IPS-NIHi11 (cell line): ENCODE measurements at places on chromosomes 2 and 18.

DNA sequence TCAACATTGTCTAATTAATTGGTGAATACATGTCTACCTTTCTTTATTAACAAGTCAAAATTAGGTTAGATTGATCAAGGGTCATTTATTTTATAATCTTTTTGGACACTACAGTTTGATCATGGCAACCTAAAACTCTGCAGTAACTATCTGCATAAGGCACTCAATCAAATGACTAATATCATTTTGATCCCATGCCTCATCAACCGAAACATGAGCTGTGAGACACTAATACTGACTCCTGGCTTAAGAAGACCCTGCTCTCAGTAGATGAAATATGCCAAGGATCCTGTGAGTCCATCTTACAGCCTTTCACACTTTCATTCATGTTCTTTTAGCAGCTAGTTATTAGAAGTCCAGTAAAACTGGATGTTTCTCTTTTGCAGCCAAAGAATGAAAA lies 169.4 kb upstream of the CAVIN2 start:
- DNase-seq, result no peak

- peak; percentile 54 for DNase-seq
These were observed 118.9 kb upstream of the CTNNA2 start for GRCh38 chr2:79393806-79394484.

GRCh38 chr2:47833516-47833968 lies 50.6 kb downstream of the MSH6 start:
- no peak for DNase-seq

DNA sequence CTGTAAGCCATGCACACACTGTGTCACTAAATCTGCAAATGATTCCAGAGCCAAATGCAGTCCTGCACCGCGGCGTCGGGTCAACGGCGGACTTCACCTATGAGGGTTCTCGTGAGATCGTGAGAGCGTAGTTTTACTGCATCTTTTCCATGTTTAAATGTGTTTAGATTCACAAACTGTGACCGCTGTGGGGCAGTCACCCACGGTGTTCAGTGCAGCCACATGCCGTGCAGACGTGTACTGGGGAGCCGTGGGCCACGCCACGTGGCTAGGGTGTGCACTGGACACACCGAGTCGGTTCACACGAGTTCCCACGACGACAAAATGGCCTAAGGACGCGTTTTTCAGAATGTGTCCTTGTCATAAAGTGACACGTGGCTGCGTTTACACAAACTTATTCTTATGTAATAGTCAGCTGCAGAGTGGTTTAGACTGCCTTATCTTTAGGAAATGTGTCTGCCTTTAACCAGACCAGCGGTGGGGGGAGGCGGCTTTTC lies 34.1 kb downstream of the NFATC1 start:
- DNase-seq, result no peak

GRCh38 chr2:240437551-240437860 lies 2.0 kb downstream of the GPC1 start:
- no peak for DNase-seq

DNA sequence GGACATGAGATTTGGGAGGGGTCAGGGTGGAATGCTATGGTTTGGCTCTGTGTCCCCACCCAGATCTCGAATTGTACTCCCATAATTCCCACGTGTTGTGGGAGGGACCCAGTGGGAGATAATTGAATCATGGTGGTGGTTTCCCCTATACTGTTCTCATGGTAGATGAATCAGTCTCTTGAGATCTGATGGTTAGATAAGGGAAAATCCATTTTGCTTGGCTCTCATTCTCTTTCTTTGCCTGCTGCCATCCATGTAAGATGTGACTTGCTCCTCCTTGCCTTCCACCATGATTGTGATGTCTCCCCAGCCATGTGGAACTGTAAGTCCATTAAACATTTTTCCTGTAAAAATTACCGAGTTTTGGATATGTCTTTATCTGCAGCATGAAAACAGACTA lies 80.9 kb upstream of the GALNT5 start:
- no peak for DNase-seq

- no peak for DNase-seq
These were observed 3.5 kb upstream of the EMILIN1 start for GRCh38 chr2:27074738-27075565.

GRCh38 chr2:22993250-22993649 lies 391.7 kb upstream of the KLHL29 start:
- DNase-seq, result no peak

DNA sequence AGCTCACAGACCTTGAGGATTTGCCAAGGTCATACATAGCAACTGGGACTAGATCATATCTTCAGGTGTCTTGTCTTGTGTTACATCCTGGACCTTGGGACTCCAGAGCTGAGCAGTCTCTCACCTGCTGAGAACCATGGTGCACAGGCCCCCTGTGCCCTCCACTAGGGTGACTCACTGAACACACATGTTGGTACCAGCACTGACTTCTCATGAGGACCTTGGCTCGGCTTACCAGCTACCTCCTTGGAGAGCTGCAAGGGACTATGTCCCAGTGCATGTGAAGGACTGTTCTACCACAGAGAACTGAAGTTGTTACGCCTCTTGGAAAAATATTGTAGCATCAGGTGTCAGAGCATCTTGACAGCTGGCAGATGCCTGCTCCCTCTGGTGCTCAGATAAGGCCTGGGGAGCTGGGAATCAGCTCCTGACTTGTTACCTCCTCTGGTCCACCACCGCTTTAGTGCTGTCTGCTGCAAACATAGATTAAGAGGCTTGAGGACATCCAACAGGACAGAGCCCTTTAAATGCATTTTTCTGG lies 72.1 kb downstream of the WDSUB1 start:
- no peak for DNase-seq

GRCh38 chr2:240670402-240670801 lies 12.3 kb downstream of the AQP12B start:
- no peak for DNase-seq

DNA sequence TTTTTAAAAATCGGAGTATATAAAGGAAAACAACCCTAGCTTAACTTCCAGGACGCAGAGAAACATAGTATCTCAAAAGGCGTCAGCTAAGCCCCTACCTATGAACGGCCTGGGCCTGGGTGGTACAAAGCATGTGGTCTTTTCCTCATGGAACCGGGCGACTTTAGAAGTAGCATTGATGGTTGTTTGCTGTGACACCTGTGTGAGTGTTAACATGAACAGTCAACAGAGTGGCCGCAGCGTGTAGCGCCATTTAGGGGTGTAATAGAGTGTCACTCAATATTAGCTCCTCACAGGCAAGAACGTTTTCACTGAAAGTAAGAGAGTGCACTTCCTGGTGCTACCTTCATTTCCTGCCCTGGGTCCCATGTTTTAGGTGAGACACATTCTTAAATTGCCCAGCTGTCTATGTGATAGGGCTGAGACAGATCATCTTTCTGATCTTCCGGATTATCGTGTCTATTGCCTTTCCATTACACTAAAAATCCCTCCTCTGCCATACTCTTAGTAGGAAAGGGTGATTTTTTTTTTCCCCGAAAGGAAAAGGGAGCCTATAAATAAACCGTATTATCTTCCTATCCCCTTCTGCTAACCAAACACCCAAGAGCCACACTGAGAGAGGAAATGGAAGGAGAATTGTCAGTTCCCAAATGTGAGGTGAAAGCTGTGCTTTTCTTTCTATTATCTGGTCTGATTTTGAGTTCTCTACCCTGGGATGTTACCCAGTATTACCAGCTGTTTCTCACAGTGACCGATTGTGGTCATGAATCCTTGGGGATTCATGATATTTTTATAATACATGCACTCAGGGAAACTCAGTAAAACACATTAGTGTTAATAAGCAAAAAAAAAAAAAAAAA lies 1.3 kb downstream of the GORASP2 start:
- peak; percentile 39 for DNase-seq

GRCh38 chr18:69778680-69779079 lies 169.0 kb downstream of the CD226 start:
- no peak for DNase-seq

DNA sequence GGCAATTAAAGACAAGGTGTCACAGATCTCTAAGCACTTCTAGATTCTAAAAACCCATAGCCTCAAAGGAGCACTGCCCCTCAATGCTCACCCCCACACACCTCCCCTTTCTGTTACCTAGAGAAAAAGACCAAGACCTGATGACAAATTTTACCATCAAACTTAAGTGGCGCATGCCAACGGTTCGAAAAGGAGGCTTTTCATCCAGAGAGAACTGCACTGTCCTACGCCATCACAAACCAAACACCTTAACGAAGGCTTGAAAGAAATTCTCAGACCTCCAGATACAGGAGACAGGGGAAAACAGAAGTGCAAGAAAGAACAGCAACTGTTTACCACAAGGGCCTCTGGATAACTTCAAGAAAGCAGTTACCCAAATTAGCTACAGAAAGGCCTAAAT lies 2.0 kb upstream of the ZC3H6 start:
- no peak for DNase-seq

- no peak for DNase-seq
These were observed 7.5 kb downstream of the ANKRD53 start for GRCh38 chr2:70985956-70986355.

DNA sequence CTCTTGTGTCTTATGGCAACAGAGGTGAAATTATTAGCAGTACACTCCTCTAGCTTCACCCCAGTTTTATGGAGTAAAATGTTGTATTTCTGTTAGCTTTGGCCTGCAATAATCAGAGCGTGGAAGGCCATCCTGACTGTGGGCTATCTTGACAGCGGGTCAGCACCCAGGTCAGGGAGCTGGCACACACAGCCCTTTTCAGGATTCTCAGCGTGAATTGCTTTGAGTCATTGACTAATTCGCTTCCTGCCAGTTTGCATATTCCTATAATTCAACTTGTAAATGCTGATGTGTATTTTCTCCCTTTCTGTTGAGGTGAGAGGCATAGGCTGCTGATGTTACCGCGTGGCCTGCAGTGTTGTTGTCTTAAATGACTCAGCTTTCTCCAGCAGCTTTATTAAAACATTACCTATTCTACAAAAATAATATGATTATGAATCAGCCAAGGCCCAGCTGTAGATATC lies 109.6 kb upstream of the EML6 start:
- DNase-seq, result no peak
